ENCODE measurements at places on chromosomes 6 and 20. TPM values are rescaled to one million over a fixed set of nuclear protein-coding genes. Genes with fewer than 3 reads are reported as not detected.

Gene HLA-E
- total RNA-seq = 502 TPM

Gene TMEM170B
- 2.7 TPM for total RNA-seq

Gene ASIP
- total RNA-seq = not detected

Gene SAMD5
- 0.04 TPM for total RNA-seq

GRCh38 chr6:127347178-127347577 is 3.8 kb upstream of the ECHDC1 start:
- no peaks in the 10 kb centered on the region for H3K27me3 ChIP-seq
- H3K36me3 ChIP-seq = no peaks in the 10 kb centered on the region
- no peak overlapping the region for H3K27ac ChIP-seq

DNA sequence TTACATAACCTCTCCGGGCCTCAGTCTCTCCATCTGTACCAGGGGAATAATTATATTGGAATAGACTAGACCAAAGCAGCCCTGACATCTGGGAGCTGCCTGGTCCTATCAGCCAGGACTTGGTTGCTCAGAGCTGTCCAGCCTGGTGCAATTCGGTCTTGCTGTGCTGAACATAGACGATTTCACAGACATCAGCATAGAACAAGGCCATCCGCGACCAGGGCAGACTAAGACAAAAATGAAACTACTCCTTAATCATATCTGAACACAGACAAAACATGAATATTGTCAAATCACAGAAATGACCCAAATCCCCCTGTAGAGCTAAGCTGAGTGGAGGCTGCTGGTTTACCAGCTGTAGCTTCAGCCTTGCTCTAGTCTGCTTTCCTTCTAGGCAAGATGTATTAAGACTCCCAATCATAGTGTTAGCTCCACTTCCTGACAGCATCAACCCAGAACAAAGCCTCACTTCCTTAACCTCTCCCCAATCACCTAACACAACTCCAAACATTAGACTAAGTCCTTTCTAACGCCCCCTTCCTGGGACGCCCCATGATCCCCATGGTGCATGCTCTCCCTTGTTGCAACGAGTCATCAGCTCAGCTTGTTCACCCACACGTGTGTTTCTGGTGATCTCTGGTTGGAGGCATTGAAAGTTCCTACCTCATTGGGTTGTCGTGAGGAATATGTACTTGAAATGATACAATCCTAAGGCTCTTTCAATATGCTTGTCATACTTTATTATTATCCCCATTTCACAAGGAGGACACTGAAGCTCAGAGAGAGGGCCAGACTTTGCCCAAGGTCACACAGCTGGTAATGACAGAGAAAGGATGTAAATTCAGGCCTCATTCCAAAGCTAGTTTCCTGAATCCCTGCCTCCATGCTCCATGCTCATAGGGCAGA is 3.5 kb upstream of the MAPK13 start:
- H3K27ac ChIP-seq = no peak overlapping the region
- no peak for DNase-seq
- peaks cover 59% of the 10 kb centered on the region for H3K4me1 ChIP-seq
- no peaks in the 10 kb centered on the region for H3K36me3 ChIP-seq
- peak overlapping the region; percentile 5 for H3K4me3 ChIP-seq
- H3K27me3 ChIP-seq = no peaks in the 10 kb centered on the region

DNA sequence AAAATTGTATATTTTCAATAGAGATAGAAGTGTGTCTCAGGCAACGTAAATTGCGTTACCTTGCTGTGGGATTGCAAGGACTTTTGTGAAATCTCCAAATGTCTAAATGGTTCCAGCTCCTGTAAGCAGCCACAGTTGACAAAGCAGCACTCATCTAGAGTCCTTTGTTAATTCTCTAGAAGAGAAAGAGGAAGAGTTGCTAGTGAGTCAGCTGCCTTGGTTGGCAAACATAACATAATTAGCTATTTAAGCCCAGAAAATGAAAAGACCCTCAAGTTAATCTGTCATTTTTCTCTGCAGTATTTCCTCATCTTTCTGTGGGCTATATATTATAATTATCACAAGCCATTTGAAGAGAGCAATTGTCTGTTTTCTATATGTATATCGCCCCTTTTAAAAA is 66.4 kb upstream of the FABP7 start:
- peak overlapping the region; percentile 63 for H3K27ac ChIP-seq
- no peaks in the 10 kb centered on the region for H3K4me1 ChIP-seq
- no peaks in the 10 kb centered on the region for H3K36me3 ChIP-seq

- H3K4me1 ChIP-seq = peaks cover 35% of the 10 kb centered on the region
- peak overlapping the region; percentile 52 for H3K4me3 ChIP-seq
- no peaks in the 10 kb centered on the region for H3K27me3 ChIP-seq
- H3K36me3 ChIP-seq = no peaks in the 10 kb centered on the region
Observed at GRCh38 chr6:28943557-28944411, 20.0 kb upstream of the TRIM27 start.

DNA sequence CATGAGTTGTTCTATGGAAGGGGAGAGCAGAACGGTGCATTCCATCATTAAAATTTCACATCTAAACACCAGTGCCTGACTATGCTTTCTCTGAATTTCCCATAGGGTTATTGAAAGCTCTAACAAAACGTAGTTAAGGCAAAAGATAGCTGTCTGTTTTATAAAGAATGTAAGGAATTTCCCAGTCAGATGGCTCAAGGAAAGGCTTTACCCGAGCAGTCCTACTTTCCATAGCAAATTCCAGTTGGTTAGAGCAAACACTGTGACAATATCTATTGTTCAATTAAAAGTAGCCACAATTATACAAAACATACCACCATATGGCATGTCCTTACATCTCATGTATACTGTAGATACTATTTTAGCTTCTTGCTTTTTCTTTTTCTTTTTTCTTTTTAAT is 1059.5 kb upstream of the FLRT3 start:
- H3K27me3 ChIP-seq = no peaks in the 10 kb centered on the region
- H3K36me3 ChIP-seq = no peaks in the 10 kb centered on the region
- no peaks in the 10 kb centered on the region for H3K4me1 ChIP-seq
- no peak overlapping the region for H3K4me3 ChIP-seq
- no peak for DNase-seq

DNA sequence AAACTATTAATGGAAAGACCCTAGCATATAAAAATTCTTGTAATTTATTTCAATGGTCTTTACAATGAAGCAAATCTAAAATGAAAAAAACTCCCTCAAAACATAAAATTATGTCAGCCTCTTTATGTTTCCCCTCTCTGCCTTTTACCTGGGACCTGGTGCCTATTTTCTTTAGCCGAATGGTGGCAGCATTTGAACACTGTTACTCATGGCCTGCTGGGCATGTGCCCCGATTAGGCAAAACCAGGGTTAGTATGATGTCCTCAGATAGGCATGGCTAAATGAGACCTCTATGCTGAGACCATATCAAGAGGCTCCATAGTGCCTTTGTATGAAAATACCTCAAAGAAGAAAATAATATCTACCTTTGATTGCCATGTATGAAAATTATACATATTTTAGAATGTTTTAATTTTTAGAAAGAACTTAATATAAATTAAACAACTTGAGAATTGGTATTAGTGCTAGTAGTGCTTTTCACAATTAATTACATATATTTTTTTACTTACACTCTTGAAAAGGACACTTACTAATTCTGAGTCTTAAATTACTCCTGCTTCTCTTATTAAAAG is 22.5 kb upstream of the C6orf58 start:
- no peak overlapping the region for H3K27ac ChIP-seq
- no peaks in the 10 kb centered on the region for H3K4me1 ChIP-seq
- no peaks in the 10 kb centered on the region for H3K27me3 ChIP-seq
- H3K36me3 ChIP-seq = no peaks in the 10 kb centered on the region
- no peak for DNase-seq
- H3K4me3 ChIP-seq = no peak overlapping the region

- no peaks in the 10 kb centered on the region for H3K36me3 ChIP-seq
- H3K27me3 ChIP-seq = no peaks in the 10 kb centered on the region
- no peak overlapping the region for H3K27ac ChIP-seq
- DNase-seq = no peak
Observed at GRCh38 chr6:131729550-131729949, 18.7 kb upstream of the CTAGE9 start.

- H3K4me3 ChIP-seq = peak overlapping the region; percentile 15
- no peaks in the 10 kb centered on the region for H3K27me3 ChIP-seq
- peak overlapping the region; percentile 40 for H3K27ac ChIP-seq
- DNase-seq = no peak
- H3K36me3 ChIP-seq = no peaks in the 10 kb centered on the region
Observed at GRCh38 chr6:159982731-159983506, 14.0 kb downstream of the IGF2R start.

DNA sequence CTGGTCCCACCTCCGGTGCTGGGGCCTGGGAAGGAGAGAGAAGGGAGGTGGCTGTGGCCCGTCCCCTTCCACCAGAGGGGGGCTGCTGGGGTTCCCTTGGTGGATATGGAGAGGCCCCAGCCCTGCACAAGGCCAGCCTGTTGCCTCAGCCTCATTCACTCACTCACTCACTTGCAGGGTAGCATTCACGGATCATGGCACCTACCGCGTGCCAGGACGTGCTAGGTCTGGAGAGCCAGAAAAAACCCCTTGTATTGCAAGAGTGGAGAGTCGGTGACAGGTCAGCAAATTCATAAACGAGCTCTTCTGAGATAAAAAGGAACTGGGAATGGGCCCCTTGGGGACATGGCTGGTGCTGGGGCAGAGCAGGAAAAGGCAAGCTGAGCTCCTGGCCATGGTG is 6.4 kb upstream of the ZBTB46 start:
- DNase-seq = no peak
- no peaks in the 10 kb centered on the region for H3K27me3 ChIP-seq
- no peak overlapping the region for H3K27ac ChIP-seq
- H3K36me3 ChIP-seq = no peaks in the 10 kb centered on the region
- no peak overlapping the region for H3K4me3 ChIP-seq

DNA sequence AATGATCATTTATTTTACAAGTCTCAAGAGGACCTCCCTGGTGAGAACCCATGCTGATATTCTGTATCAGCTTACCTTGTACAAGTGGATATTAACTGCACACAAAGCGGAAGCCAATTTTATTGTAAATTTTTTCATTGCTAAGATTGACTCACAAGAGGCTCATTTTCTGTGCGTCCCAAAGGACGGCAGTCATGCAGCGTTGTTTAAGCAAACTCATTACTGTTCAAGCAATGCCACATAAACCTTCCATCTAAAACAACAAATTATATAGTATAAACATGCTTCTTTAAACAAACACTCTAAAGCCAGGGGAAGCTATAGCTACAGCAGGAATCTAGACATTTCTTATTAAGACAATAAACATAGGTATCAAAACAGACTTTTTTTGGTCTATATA is 575.3 kb downstream of the FRK start:
- no peak overlapping the region for H3K27ac ChIP-seq
- no peak overlapping the region for H3K4me3 ChIP-seq
- H3K27me3 ChIP-seq = no peaks in the 10 kb centered on the region
- no peaks in the 10 kb centered on the region for H3K36me3 ChIP-seq

- H3K4me1 ChIP-seq = peaks cover 38% of the 10 kb centered on the region
- H3K27ac ChIP-seq = no peak overlapping the region
- H3K4me3 ChIP-seq = no peak overlapping the region
- no peaks in the 10 kb centered on the region for H3K36me3 ChIP-seq
- DNase-seq = no peak
- H3K27me3 ChIP-seq = no peaks in the 10 kb centered on the region
Observed at GRCh38 chr6:13437218-13437996, 50.0 kb downstream of the GFOD1 start.

DNA sequence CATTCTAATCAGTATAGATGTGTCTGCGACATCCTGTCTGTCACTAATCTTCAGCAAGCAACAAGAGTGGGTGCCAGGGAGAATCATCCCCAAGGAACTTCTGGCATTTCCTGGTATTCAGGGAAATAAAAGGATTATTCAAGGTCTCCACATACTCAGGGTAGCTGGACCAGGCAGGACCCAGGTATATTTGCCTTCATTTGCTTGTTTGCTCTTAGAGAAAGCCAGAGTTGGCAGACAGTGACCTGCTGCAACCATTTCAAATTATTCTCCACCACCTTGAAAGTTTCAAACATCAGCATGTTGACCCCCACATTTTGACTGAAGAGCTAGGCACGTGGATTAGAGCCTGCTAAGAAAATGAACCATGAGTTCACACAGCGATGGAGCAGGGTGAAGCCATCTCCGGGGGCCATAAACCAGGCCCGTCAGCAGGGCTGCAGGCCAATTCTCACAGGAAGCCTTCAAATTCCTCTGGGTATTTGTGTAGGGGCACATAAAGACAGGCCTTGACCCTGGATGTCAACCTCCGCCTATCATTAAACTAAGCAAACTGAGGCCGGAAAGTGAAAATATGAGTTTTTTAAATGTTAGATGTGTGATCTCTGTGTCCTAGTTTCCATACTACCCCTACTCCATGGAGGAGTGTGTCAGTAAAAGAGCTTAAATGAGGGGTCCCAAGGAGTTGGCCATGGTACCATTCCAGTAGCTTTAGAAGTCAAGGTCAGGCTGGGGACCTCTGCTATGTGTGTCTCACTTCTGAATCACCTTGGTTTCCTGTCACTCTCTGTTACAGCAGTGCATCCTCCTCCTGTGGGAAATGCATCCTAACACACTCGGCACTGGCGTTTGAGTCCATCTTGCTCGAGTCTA is 32.9 kb downstream of the TRAM2 start:
- no peak overlapping the region for H3K27ac ChIP-seq
- no peak for DNase-seq
- H3K4me1 ChIP-seq = no peaks in the 10 kb centered on the region
- H3K4me3 ChIP-seq = no peak overlapping the region

DNA sequence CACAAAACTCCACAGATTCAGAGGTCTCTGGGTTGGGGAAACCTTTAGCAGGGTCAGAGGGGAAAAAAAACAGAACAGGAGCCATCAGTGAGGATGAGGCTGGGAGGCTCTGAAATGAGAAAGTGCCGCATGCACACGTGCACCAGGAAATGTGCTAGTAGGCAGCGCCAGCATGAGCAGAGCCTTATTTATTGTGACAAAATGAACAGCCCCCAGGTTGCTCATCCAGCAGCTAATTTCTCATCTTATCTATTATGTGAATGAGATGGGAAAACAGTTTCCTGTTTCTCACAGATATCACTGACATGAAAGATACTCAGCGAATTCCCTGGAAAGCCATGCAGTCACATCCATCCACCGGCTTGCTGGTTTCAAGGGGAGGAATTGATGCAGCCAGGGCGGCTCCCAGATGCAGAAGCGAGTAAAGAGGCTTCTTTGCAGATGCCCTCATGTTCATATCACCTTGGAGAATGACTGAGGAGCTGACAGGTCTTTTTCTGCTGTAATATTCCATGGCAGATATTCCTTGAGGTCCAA is 176.1 kb downstream of the MBOAT1 start:
- no peaks in the 10 kb centered on the region for H3K4me1 ChIP-seq
- H3K27me3 ChIP-seq = no peaks in the 10 kb centered on the region
- DNase-seq = no peak
- no peaks in the 10 kb centered on the region for H3K36me3 ChIP-seq
- H3K27ac ChIP-seq = no peak overlapping the region
- no peak overlapping the region for H3K4me3 ChIP-seq

GRCh38 chr20:10619427-10619826 is 54.4 kb downstream of the JAG1 start:
- H3K27me3 ChIP-seq = no peaks in the 10 kb centered on the region
- no peak overlapping the region for H3K27ac ChIP-seq
- no peak overlapping the region for H3K4me3 ChIP-seq
- H3K4me1 ChIP-seq = no peaks in the 10 kb centered on the region

DNA sequence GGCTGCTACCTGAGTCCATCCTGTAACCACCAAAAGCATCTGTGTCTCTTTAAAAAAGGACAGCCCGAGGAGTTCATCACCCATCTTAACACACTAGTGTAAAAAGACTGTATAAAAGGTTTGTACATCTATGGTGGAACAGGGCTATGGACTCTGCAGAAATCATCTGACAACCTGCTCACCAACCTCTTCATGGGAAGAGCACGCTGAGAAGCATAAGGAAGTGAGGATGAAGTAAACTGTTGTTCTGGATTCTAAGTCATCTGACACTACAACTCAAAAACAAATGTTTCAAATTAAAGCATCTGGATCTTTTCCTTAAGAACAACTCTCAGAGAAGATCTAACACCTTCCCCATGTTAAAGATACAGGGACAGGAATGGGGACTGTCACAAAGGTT is 5.4 kb downstream of the IFNGR1 start:
- no peak overlapping the region for H3K4me3 ChIP-seq
- H3K36me3 ChIP-seq = no peaks in the 10 kb centered on the region
- H3K4me1 ChIP-seq = peaks cover 43% of the 10 kb centered on the region
- H3K27me3 ChIP-seq = no peaks in the 10 kb centered on the region
